ENCODE measurements at places on chromosomes 16 and 17. TPM values are rescaled to one million over a fixed set of nuclear protein-coding genes. Genes with fewer than 3 reads are reported as not detected.

TBX2 gene
- 0.13 TPM for total RNA-seq

ADGRG3 gene
- total RNA-seq: 1.8 TPM

RPH3AL gene
- total RNA-seq: 18.9 TPM

HOXB6 gene
- total RNA-seq: 10.2 TPM

PRAC1 gene
- total RNA-seq: not detected

HSF4 gene
- 4.0 TPM for total RNA-seq

TP53TG3C gene
- total RNA-seq: not detected

SEC14L1 gene
- total RNA-seq: 420 TPM

TPSD1 gene
- total RNA-seq: not detected

TNFRSF17 gene
- total RNA-seq: not detected

RAB11FIP4 gene
- 0.31 TPM for total RNA-seq
